GM04503 (cell line): ENCODE measurements at places on chromosomes 5 and 9.

DNA sequence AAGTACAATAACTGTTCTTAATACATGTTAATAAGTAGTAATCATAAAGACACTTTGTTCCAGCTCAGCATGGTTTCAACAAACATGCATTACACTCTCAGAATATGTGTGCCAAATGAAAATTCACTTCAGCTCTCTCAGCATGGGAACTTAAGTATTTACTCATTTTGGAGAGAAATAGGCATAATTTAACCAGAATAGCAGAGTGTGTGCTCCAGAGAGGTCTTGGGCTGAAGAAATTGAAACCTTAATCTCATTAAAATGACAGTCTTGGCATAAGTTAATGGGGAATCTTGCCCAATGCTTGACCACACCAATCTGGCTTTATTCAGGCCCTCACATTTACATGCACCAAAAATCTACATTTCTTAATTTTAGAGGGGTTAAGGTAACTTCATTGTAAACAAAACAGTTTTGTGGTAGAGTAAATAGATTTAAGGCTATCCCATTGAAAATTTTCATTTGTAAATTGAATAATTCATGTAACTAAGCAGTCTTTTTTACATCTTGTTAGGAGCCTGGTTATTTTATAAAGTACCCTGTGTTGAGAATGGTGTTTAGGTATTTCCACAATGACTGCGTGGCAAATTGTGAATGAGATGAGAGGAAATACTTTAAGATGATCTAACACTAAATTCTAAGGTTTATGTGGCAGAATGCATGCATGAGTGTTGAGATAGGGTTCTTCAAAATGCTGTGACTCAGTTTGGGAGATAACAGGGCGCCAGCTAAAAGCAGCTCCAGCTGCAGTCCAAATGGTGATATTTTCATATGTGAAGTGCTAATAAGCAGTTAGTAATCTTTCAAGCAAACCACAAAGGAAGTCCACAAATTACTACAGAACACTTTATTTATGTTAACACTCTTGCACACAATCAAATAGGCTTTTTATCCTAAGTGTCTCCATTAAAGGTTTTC, 11.3 kb upstream of the LOX start:
- peak; percentile 88 for DNase-seq

DNA sequence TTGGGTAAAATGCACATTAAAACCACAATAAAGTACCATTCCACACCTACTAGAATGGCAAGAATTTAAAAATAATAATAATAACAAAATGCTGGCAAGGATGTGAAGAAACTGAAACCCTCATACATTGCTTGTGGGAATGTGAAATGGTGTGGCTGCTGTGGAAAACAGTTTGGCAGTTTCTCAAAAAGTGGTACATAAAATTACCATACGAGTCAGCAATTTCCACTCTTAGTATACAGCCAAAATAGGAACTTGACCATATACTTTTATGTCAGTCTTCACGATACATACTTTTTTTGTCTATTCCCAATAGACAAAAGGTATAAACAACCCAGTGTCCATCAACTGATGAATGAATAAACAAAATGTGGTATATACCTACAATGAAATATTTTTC, 15.6 kb downstream of the FKBP15 start:
- DNase-seq = no peak

GRCh38 chr9:1505489-1505888, 455.3 kb downstream of the DMRT2 start:
- DNase-seq = no peak

DNA sequence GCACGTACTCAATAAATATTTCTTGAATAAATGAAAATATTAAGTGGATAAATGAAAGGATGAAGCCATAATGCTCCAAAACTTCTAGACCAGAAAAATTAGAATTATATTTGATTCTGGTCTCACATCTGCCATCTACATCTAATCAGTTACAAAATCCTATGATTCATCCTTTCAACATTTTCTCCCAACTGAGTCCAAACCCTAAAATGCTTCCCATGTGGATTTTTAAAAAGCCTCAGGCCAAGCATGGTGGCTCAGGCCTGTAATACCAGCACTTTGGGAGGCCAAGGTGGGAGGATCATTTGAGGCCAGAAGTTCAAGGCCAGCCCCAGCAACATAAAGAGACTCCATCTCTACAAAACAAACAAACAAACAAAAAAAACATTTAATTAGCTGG, 31.6 kb upstream of the FST start:
- no peak for DNase-seq

GRCh38 chr5:54548565-54548964, 31.0 kb downstream of the SNX18 start:
- DNase-seq = no peak

- peak; percentile 64 for DNase-seq
Measured at GRCh38 chr5:133240425-133241091, 188.7 kb downstream of the HSPA4 start.

DNA sequence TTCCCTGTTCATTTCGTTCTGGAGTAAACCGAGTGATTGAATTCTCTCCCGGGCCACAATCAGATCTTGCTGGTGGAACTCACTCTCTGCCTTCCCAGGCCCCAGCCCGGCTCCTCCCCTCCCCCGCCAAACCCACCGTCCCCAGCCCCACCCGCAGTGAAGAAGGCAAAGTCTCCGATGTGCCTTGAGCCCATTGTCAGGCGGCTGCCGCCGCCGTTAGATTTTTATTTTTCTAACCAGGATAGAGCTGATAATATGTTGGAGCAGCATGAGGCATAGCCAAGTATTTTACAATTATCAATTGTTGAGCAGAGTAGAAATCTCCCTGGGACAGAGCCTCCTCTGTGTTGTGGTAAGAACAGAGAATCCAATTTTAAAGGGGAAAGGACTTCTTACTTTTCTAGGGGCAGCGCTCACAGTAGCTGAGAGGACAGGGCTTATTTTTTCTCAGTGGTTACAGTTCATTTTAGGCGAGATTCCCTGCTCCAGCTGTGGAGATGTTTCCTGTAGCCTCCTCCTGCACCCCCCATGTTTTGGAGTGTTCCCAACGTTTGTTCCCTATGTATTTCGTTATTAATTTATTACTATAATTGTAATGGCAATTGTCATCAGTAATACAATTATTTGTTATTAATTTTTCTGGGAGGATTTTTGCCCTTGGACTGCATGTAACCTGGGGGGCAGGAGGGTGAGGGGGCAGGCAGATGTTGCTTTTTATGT, 1.3 kb downstream of the PSAT1 start:
- DNase-seq = no peak

- no peak for DNase-seq
Measured at GRCh38 chr5:154708846-154709245, 46.3 kb upstream of the LARP1 start.

- DNase-seq = no peak
Measured at GRCh38 chr5:137831526-137831925, 36.1 kb upstream of the MYOT start.

DNA sequence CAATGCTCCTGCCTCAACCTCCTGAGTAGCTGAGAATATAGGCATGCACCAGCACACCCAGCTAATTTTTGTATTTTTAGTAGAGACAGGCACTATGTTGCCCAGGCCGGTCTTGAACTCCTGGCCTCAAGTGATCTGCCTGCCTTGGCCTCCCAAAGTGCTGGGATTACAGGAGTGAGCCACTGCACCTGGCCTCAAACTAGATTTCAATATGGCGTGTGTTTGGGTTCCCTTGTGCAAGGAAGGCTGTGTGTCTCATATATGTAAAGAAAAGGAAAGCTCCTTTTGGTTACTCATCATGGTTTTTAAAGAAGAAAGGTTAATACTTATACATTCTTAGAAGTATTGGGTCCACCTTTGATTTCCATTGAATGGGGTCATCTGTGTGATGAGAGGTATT, 70.7 kb downstream of the ANKRD33B start:
- no peak for DNase-seq

GRCh38 chr5:74035521-74035937, 409.5 kb downstream of the ARHGEF28 start:
- no peak for DNase-seq

DNA sequence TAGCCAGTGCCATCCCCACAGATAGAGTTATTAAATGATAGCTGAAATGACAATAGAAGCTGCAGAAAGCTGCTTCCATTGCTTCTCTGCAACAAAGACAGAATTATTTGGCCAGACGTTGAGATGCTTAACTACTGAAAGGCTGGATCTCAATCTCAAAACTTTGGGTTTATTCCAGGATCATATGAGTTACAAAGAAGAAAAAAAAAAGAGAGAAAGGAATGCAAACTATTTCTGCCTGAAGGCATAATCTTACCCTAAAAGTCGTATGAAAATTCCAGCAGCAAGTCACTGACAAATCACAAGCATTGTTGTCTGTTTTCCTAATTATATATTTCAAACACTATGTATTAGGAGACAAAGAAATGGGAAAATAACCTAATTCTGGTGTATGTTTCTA, 12.8 kb upstream of the TYRP1 start:
- peak; percentile 32 for DNase-seq

GRCh38 chr5:142175039-142175438, 66.5 kb downstream of the NDFIP1 start:
- DNase-seq = no peak

DNA sequence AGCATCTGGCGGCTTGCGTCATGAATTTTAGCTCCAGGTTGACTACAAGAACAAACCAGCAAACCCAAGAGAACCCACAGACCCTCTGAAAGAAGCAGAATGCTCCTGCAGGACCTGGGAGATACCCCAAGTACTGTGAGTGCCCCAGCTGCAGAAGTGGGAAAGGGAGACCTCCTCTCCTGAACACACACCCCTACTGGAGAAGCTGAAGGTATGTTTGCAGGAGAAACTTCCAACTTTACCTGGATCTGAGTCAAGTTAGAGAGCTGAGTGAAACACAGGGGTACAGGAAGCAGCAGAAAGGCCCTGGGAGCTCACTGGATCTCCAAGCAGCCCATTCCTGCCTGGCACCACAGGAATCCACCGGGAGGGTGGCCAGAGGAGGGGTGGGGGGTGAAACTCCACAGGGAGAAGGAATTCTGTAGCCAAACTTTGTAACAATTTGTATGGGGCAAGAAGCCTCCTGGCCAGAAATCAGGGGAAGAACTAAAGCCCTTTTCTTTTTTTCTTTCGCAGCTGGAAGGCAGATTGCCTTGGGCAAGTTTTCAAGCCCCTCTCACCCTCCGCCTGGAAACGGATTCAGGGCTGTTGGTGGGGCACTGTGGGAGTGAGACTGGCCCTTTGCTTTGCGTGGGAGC, 576.2 kb downstream of the BNC2 start:
- peak; percentile 22 for DNase-seq

DNA sequence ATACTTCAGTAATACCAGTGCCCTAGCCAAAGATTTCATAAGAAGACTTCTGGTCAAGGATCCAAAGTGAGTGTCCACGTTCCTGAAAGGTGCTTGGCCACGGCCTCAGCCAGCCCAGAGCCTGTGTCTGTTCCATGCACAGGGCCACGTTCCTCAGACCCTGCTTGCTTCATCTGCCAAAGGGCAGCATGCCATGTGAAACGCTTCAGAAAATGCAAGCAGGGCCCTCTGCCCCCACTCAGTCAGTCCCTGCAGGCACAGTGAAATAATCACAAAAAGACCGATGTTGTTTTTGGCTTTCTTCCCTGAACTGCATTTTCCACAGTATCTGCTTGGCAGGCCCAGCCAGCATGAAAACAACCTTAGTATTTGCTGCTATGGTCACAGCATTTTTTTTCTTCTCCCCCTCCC, 85.5 kb upstream of the CTSL start:
- peak; percentile 11 for DNase-seq

DNA sequence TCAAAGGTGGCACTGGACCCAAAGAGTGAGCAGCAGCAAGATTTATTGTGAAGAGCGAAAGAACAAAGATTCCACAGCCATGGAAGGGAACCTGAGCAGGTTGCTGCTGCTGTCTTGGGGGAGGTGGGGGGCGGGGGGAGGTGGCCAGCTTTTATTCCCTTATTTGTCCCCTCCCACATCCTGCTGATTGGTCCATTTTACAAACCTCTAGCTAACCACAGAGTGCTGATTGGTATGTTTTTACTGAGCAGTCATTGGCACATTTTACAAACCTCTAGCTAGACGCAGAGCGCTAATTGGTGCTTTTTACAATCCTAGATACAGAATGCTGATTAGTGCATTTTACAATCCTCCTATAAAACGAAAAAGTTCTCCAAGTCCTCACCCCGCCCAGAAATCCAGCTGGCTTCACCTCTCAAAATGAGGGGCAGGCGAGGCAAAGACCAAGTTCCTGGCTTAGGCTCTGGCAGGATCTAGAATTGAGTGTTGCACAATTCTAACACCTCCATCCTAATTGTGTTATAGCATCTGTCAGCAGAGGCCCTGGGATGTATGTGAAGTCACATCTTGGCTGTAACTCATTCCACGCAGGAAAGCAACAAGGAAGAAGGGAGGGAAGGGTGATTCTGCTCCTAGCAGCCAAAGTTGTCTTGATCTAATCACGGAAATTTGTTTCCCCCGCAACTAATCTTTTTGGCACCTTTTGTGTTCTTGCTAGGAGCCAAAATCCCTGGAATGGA, 34.3 kb downstream of the ROR2 start:
- DNase-seq = no peak

DNA sequence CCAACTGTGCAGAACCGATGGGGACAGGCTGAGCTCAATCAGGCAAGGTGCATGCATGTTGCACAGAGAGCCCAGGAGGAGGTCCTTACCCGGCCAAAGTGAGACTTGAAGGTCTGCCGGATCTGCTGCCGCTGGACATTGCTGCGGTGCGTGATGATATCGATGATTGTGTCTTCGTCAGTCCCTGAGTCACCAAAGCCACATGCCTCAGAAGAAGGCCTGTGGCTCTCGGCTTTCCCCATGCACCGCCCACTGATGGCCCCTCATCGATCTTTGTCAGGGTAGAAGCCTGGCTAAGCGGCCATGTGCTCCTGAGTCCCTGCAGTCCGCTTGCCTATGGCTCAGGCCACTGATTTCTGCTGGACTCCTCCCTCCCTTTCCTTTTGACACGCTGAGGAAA, 34.8 kb downstream of the ANXA6 start:
- no peak for DNase-seq

- no peak for DNase-seq
Measured at GRCh38 chr5:111231119-111231518, 6.9 kb downstream of the CAMK4 start.

DNA sequence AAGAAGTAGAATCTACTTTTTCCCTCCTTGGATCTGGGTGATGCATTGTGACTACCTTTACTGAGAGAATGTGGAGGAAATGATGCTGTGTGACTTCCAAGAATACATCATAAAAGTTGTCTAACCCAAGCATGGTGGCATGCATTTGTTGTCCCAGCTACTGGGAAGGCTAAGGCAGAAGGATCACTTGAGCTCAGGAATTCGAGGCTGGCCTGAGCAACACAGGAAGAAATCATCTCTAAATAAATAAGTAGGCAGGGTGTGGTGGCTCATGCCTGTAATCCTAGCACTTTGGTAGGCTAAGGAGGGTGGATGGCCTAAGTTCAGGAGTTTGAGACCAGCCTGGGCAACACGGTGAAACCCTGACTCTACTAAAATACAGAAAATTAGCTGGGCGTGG, 143.2 kb upstream of the VLDLR start:
- no peak for DNase-seq

- DNase-seq = no peak
Measured at GRCh38 chr5:133927300-133928180, 40.9 kb downstream of the C5orf15 start.

GRCh38 chr5:36876299-36876964, at the start of gene NIPBL:
TSS of gene NIPBL (plus strand) at chr5:36876769. CDS start at chr5:36953697, 76,928 bp downstream.
- peak; percentile 70 for DNase-seq

- DNase-seq = peak; percentile 73
Measured at GRCh38 chr5:124661317-124662141, 84.9 kb downstream of the ZNF608 start.

- DNase-seq = no peak
Measured at GRCh38 chr9:11275158-11275695, 662.4 kb upstream of the PTPRD start.
